ENCODE measurements at places on chromosomes 6 and 20.
A peak's percentile ranks its signal among the peaks of the same experiment; 100 is the strongest.

DNA sequence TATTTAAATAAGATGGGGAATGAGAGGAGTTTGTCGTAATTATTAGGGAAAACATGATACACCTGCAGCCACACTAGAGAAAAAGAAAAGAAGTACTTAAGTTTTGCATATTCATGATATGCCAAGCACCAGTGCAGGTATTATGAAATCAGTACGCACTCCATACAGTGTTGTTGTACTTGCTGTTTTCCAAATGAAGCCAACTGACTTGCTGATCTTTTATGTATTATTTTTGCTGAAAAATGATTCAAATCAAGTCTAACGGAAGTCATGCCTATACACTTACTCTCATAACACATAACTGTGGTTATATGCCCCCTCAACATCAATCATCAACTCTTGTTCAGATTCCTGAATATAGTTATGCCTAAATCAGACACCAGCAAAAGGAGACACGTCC is 584.9 kb upstream of the EYS start:
- no peak for DNase-seq

DNA sequence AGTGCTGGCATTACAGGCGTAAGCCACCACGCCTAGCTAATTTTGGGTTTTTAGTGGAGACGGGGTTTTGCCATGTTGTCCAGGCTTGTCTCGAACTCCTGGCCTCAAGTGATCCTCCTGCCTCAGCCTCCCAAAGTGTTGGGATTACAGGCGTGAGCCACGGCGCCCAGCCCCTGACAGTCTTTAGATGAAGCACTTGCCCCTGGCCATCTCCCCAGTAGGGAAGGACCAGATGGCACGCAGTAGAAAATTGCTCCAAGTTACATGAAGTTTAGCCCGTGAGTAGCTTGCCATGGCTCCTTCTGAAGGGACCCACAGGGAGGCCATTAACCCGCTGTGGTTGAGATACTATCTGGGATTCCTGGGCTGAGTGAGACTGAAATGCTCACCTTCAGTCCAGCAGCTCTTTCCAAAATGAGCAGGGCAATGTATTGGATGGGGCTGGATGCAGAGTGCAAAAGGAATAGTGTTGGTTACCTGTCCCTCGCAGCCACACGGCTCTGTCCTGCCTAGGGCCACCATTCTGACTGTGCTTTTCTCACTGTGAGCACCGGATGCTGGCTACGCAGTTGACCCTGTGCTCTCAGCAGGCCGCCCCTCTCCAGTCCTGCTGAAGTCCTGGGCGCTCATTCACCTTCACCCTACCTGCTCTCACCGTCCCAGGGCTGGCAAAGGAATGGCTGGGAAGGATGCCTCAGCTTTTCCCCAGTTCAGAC is 66.9 kb downstream of the EFCAB8 start:
- no peak for DNase-seq

DNA sequence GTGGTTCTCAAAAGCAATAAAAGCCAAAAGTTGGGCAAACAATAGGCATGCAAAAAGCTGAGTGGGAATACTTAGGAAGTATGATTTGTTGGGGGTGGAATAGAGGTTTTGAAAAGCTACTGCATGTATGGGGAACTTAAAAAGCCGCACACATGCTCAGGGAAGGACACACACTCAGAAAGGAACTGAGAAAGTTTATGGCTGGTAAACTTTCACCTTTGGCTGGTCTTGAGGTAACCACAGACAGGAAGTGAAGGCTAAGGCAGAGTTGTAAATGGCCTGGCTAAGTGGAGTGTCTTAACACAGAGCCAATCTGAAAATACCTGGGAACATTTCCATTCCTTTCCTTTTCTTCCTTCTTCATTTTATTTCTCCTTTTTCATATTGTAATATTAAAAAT is 134.5 kb upstream of the EXOC2 start:
- no peak for DNase-seq

- no peak for DNase-seq
Measured at GRCh38 chr6:41651962-41652657, 13.8 kb downstream of the MDFI start.

DNA sequence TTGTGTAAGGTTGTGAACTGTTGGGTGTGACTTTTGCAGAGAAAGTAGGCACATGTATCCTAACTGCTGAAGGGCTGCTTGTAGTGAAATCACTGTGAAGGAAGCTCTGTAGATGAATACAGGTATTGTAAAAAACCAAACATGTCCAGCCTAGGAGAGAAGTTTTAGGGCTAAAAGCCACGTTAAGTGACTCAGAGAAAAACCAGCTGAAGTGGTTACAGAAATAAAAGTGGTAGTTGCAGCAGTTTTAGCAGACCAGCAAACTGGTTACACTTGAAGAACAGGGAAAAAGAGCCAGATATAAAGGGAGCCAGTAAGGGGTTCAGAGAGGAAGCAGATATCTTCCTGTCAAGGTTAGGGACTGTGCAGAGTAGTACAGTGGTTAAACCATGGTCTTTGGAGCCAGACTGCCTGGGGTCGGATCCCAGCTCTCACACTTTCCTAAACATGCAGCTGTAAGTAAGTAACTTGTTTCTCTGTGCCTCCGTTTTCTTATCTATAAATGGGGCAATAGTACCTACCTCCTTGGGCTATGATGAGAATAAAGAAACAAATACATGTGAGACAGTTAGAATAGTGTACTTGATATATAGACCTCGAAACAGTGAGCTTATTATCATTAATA is 33.8 kb upstream of the RNF8 start:
- no peak for DNase-seq

DNA sequence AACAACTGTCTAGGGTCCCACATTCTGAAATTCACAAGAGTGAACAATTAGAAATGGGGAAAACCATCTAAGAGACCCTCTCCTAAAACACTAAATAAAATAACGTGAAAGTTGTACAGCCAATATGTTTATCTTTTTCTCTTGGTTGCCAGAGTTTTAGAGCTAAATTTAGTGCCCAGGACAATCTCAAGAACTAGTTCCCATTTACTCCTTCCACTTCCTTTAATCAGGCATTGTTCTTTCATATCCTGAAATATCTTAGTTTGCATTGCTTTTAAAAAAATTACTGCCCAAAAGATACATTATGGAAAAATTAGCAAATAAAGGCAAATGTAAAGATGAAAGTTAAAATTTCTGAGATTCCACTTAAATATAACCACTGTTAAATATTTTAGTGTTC is 33.1 kb upstream of the UBR2 start:
- DNase-seq = no peak

DNA sequence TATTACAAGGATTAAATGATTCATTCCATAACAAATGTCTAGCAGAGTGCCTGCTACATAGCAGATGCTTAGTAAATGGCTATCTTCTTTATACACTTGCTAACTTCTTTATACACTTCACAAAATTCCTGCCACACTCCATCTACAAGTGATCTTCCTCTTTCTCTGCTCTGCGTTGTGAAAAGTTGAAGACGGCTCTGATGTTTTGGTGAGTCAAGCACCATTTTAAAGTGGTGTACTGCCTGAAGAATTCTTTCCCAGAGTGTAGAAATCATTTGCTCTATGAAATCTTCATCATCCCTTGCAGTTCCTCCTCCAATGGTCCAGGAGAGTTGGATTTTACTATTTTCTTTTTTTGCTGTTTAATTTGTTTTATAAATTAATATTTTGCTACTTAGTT is 74.9 kb downstream of the TNFAIP3 start:
- DNase-seq = no peak

DNA sequence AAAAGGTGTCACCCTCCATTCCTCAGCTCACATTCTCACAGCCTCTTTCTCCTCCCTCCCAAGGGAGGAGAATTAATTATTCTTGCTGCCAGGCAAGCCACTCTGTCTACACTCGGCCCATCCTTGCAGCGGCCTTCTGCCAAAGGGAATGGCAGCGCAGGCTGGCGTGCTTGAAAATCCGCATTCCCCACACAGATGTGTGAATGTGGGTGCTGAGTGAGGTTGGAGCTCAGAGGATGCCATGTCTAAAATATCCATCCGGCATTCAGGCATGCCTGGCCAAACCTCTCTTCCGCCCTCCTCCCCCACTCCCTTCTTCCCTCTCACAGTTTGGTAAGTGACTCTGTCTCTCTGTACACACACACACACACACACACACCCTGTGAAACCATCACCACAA is 27.7 kb downstream of the PNPLA1 start:
- DNase-seq = no peak

GRCh38 chr20:24102749-24103333 is 114.3 kb upstream of the GGTLC1 start:
- DNase-seq = no peak

- DNase-seq = peak; percentile 31
Measured at GRCh38 chr20:50625986-50626677, 65.2 kb downstream of the RIPOR3 start.

GRCh38 chr20:48801197-48801596 is 26.6 kb downstream of the PREX1 start:
- no peak for DNase-seq

DNA sequence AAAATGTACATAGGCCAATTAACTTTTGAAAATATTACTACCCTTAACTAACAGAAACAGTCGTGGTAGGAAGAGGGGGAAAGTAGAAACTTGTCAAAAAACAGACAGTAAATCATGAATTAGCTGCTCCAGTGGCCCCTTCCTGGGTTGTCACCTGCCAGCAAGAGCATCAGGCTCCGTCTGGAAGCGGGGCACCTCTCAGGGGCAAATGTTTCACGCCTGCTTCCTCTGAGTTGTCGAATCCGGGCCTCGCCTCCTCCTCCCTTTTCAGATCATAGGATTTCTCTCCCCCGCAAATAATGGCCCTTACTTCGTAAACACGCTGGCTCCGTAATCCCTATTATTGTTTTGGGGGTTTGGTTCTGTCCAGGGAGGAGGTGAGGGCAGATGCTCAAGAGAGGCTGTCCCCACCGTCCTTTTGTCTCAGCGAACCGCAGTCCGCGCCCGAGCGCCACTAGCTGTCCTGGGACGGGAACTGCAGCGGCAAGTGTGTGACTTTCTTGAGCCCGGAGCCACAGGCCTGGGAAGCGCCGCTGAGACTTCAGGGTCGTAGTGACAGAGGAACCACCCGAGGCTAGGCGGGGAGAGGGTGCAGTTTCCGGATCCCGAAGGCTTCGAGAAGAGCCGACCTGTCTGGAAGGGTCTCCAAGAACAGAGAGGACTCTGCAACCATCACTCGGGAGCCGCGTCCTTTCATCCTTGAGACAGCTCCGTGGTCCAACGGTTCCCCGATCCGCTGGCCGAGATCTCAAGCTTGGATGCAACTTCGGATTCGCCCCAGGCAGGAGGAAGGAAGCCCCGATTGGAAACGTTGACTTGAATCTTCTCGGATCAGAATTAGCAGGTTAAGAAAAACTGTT is 214.5 kb upstream of the ZNF184 start:
- DNase-seq = peak; percentile 60

DNA sequence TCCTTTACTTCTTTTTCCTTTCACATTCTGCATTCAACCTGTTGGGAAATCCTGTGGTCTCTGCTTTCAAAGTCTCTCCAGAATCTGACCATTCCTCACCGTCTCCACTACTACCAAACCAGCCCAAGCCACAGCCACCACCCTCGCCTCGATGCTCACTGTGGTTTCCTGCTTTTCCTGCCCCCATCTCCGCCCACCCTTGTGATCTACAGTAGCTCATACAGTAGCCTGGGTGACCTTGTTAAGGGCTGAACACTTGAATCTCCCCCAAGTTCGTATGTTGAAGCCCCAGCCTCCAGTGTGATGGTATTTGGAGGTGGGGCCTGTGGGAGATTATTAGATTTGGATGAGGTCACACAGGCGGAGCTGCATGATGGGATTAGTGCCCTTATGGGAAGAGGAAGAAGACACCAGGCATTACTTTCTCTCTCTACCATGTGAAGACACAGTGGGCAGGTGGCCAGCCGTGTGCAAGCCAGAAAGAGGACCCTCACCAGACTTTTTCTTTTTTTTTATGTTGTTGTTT is 189.0 kb upstream of the UST start:
- no peak for DNase-seq

DNA sequence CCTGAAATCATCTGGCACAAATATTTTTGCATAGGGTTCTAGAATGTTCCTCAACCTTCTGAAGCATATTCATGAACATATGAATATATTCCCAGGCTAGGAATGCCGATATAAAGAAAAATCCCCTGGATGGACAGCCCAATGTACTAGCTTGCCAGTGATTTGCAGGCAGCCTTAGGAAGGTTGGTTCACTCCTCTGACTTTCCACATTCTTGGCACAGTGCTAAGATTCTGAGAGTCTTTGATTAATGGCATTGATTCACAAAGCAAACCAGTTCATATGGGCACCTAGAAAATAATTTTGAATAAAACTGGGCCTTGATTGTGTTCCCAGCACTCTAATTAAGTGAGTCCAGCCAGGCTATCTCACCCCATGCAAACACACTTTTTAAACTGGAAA is 56.9 kb upstream of the ENPP4 start:
- DNase-seq = peak; percentile 53

DNA sequence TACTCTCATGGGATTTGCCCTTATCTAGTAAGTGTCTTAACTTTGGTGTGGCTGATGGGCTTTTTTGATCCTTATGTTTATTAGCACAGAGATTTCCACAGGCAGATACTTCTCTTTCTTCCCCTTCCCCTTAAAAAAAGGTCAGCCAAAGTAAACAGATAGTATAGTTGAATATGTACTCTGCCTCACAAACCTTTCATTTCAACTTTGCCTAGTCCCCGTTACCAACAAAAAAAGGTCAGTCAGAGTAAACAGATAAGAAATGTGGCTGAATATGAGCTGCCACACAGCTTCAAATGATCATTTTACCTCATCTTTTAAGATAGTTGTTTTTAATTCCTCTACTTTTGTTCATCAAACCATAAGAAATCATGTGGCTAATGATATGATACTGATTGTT is 34.1 kb upstream of the SLC35D3 start:
- DNase-seq = no peak

GRCh38 chr6:108748055-108748454 is 100.2 kb upstream of the ARMC2 start:
- DNase-seq = no peak

DNA sequence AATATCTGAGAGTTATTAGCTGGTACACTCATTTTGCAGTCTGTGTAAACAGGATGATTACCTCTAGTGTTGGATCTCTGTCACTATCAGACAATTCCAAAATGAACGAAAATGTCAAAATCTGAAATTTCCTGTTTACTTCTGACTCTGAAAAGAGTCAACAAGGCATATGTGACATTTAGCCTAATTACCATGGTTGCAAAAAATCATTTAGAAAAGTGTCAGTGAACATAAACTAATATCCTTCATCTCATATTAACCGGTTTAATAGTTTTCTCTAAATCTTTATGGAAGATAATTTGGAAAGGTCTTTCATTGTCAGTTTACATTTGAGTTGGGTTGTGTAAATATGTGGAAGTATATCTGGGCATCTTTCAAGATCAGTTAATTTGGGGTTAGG is 431.8 kb upstream of the HSF2 start:
- DNase-seq = no peak
